ENCODE measurements at places on chromosomes 16 and 17.

DNA sequence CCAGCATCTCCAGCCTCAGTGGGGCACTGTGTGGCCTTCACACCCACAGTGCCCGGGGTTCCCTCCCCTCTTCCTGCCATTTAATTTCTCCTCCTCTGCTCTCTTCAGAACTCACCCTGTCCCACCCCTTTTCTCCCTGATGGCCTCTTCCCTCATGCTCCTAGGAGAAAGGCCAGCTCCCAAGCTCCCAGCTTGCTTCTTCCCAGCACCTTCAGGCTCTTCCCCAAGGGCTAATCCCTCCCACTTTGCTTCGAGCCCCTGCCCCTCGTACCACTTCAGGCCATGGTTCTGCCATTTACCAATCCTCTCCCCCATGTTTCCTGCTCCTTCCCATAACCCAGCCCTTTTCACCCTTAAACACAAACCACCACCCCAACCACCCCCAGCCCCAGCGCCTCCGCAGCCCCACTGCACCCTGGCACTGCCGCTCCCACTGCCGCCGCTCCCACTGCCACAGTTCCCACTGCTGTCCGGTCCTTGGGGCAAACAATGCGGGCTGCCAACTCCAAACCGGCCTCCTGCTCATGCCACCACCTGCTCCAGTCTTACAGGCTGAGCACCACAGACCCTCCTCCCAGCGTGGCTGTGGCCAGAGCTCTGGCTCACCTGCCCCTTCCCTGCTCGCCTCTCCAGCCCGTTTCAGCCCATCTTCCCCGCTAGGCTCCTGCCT is 28.6 kb downstream of the ADAM11 start:
- no peak for DNase-seq

- no peak for DNase-seq
Measured at GRCh38 chr16:75821117-75821516, 94.8 kb upstream of the CPHXL start.

DNA sequence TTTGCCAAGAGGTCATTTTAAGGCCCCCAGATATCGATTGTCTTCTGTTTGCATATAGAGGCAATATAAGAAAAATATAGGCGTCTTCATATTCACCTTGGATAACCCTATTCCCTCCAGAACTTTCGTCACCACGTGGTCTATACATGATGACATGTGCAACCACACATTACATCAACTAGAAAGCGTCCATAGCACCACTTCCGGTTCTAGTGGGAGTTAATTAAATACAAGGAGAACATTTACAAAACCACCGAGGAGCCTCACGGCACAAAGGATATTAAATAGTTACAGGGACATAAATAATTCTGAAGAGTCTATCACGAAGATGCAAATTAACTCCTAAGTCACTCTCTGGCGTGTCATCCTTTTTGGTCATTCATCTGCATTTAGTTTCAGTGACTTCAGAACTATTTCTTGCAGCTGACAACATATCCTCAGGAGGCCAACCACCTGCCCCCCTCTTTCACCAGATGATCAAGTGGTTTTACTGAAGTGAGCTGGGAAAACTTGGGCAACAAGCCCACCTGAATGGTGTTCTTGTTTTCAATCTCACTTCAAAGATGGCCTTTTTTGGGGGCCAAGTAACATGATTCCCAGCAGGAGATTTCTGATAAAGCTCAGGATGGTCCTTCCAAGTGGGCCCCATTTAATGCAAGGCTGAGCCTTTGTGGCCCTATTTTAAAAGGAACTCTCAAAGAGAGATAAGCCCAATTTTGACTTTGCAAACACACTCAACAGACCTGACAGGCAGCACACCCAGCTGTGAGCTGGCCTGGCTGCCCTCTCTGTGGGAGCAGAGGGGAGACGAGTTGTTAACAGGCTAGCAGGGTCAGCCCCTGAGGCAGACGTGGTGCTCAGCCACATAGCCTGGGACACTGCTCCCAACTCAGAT is 15.3 kb downstream of the CMTM3 start:
- peak; percentile 90 for DNase-seq

DNA sequence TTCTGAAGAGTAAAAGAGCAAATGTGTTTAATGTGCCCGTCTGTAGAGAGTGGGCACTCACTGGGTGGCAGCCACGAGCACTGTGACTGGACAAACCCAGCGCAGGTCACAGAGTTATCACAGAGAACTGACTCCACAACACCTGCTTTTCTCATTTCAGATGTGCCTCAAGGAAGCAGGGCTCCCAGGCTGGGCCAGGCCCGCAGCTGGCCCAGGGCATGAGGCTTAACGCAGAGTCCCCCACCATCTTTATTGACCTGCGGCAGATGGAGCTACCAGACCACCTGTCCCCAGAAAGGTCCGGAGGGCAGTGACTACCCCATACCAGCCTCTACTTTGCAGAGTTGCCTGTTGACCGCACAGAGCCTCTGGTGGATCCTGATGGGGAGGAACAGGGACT is 11.9 kb downstream of the DNAAF8 start:
- DNase-seq: no peak

- peak; percentile 90 for DNase-seq
Measured at GRCh38 chr16:89922884-89923639, at the start of gene TUBB3. Gene TUBB3 (plus strand): TSS chr16:89923342. CDS start chr16:89923402, 60 bp downstream.
